Suppressor macrophage (primary cell): ENCODE measurements at places on chromosomes 1 and 21.

GRCh38 chr21:36005879-36006400, 54.4 kb downstream of the SETD4 start:
- DNase-seq = no peak

- no peak for DNase-seq
These were observed 19.9 kb downstream of the SETD4 start for GRCh38 chr21:36040389-36040788.

- DNase-seq = no peak
These were observed 22.1 kb upstream of the SMYD3 start for GRCh38 chr1:246528933-246529731.

- no peak for DNase-seq
These were observed 214.6 kb upstream of the RGS18 start for GRCh38 chr1:191943684-191944083.

DNA sequence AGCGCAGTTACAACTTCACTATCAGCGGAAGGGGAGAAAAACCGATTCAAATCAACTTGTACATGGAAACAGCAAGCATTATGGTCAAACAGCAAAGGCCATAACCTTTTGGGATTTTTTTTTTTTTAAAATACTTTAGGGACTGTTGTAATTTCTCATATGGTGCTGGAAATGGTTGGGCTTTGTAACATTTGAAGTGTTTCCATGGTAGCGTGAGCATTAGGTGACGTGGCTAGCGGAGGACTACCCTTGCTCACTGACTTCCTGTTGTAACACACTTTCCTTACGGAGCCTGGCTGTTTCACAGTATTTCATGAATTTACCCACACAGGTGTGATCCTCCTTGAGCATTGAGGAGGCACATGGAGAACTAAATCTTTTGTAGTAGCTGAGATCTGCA, 269.5 kb downstream of the TM2D1 start:
- DNase-seq = no peak

GRCh38 chr1:4700801-4701200, 46.4 kb downstream of the AJAP1 start:
- DNase-seq = no peak

GRCh38 chr1:206503591-206504362, 3.6 kb upstream of the RASSF5 start:
- DNase-seq = peak; percentile 94

- DNase-seq = no peak
These were observed 6.8 kb downstream of the TENT5B start for GRCh38 chr1:27005648-27006496.

DNA sequence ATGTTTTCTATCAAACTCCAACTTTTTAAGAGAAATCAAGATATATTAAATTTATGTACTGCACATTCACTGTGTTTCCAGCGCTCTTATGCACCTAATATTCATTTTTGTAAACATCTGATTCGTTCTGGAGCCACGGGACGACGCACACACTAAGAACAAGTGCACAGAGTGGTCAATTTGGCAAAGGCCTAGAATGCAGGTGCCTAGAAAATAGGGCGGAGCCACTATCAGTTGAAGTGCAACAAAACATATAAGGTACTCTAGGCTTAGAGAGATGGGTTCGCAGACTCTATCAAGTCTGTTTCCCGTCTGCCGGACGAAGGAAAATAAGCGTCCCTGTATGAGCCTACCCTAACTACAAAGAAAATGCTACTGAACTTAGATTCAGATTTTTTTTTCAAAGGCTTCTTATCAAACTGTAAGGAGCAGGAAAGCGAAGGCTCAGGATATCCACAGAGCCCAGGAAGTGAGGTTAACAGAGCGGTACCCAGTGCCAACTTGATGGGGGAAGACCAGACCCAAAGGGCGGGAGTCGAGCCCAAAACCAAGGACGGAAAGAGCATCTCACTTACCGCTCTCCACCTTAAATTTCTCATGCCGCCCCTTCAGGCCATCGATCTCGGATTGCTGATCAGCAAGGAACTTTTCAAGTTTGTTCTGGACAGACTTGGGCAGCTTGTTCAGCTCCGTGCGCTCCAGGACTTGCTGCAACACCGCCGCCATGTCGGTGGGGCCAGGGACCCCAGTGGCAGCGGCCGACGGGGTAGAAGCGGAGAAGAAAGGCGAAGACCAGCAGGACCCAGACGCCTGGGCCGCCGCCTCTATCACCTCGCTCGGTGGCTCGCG, 526 bp downstream of the TPR start:
- DNase-seq = peak; percentile 58

GRCh38 chr1:244731651-244732050, 78.7 kb downstream of the DESI2 start:
- no peak for DNase-seq

- no peak for DNase-seq
These were observed 23.4 kb downstream of the PPFIA4 start for GRCh38 chr1:203049576-203050180.

- no peak for DNase-seq
These were observed 2.7 kb upstream of the PIGC start for GRCh38 chr1:172446547-172446946.

DNA sequence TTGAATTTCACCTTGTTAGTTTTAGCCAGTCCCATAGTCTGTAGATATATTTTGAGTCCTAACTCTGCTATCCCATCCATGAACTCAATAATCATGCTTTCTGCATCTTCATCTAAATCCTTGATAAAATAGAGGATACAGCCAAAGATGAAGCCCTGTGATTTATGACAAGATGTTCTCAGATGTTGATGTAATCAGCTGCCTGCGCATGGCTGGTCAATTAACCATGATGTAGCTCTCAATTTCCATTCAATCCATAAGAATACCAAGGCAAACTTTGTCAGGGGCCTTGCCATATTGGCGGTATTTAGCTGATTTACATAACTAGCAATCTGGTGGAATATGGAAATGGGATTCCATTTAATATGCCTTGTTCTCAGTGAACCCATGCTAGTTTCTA, 183.2 kb downstream of the TNR start:
- no peak for DNase-seq

DNA sequence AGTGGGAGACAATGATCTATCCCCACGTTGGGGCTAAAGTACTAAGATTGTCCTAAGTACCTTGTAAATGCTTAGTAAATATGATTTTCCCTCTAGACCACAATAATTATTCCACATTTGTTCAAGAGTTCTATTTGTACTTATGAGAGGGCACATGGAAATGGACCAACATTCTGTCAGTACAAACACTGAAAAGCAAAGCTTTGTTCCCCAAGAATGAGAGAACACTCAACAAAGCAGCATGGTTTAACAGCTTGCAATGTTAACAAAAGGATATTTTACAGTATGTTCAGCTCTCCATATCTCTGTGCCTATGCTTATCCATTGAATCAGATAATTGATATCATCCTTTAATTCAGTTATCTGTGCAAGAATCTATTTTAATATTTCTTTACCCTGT, 35.4 kb downstream of the RBM11 start:
- no peak for DNase-seq

DNA sequence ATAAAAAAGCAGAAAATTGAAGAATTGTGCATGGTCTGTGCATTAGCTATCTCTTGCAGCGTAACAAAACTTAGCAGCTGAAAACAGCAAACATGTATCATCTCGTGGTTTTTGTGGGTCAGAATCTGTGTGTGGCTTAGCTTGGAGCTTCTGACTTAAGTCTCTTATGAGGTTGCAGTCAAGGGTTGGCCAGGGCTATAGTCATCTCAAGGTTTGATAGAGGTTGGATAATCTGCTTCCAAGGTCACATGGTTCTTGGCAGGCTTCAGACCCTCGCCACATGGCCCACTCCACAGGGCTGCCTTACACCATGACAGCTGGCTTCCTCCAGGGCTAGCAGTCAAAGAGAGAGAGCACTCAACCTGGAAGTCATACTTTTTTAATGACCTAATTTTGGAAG, 35.9 kb downstream of the CNST start:
- DNase-seq = no peak

DNA sequence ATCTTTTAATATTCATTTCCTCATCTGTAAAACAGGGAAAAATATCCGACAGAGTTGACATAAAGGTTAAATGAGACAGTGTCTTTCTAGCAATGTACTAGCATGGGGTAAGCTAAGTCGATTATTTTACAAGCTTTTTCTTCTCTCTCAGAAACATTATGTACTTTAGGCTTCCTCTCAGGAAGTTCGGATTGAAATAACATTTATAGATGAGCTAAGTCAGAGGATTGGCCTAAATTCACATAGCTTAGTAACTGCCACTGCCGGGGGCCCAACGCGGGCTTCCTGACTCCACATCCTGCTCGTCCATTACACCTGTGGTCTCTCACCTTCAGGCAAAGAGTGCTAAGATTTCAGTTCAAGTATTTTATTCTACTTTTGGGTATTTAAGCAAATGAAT, 462.3 kb upstream of the NFIA start:
- no peak for DNase-seq

DNA sequence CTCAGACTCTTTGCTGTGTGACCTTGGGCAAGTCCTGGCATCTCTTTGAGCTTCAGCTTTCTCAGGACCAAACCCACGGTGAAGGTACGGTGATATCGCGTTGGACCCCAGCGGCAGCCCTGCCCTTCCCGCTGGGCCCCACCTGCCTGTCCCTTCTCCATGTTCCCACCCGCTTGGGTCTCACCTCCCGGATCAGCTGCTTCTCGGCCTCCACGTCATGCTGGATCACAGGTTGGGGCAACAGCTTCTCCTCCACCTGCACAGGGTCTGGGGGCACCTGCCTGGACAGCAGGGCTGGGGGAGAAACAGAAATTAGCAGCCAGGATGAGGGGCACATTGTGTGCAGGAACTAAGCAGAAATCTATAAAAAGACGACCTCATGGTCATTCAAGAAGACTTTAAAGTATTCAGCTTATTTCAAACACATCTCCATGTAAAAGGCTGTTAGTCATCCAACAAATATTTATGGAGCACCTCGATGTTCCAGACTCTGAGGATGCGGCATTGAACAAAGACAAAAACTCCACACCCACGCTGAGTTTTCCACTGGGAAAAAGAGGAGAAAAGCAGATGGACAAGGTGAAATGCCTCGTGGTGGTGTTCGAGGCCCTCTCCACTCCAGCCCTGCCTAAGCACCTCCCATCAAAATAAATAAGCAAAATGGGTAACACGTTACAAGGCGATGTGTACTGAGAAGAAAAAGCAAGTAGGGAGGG, 19.5 kb downstream of the KIF17 start:
- no peak for DNase-seq

- no peak for DNase-seq
These were observed 36.9 kb upstream of the CD2 start for GRCh38 chr1:116717318-116717717.

DNA sequence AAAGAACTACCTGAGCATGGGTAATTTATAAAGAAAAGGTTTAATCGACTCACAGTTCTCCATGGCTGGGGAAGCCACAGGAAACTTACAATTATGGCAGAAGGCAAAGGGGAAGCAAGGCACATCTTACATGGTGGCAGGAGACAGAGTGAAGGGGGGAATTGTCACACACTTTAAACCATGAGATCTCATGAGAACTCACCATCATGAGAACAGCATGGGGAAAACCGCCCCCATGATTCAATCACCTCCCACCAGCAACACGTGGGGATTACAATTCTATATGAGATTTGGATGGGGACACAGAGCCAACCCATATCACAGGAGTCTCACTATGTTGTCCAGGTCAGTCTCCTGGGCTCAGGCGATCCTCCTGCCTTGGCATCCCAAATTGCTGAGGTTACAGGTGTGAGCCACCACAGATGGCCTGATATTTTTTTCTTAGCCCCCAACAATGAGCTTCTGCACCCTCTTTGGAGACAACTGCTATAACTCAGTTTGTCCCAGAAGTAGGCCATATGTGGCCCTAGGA, 22.5 kb upstream of the MORC3 start:
- peak; percentile 58 for DNase-seq

GRCh38 chr1:110242062-110242461, 31.9 kb downstream of the KCNC4 start:
- DNase-seq = no peak

GRCh38 chr1:1748686-1749321, 24.6 kb upstream of the CDK11A start:
- DNase-seq = no peak

- no peak for DNase-seq
These were observed 17.2 kb downstream of the LGALS8 start for GRCh38 chr1:236540813-236541465.

DNA sequence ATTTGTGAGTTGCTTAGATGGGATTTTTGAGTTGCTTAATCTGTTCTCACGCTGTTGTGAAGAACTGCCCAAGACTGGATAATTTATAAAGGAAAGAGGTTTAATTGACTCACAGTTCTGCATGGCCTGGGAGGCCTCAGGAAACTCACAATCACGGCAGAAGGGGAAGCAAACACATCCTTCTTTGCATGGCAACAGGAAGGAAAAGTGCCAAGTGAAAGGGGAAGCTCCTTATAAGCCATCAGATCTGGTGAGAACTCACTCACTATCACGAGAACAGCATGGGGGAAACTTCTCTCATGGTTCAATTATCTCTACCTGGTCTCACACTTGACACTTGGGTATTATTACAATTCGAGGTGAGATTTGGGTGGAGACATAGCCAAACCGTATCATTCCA, 10.3 kb downstream of the CLIC6 start:
- DNase-seq = peak; percentile 75
